Bronchial epithelial cell (primary cell): ENCODE measurements at places on chromosomes 1 and 21. TPM values are rescaled to one million over a fixed set of nuclear protein-coding genes. Genes with fewer than 3 reads are reported as not detected.

- peak; percentile 62 for DNase-seq
These were observed 226.8 kb downstream of the LMX1A start for GRCh38 chr1:165129568-165130164.

- no peak for DNase-seq
These were observed 308.9 kb downstream of the RWDD3 start for GRCh38 chr1:95542936-95543335.

GRCh38 chr1:40630488-40631223 is 34.8 kb downstream of the RIMS3 start:
- DNase-seq: peak; percentile 17

GRCh38 chr1:98732985-98733781 is 71.7 kb downstream of the SNX7 start:
- DNase-seq: no peak

DNA sequence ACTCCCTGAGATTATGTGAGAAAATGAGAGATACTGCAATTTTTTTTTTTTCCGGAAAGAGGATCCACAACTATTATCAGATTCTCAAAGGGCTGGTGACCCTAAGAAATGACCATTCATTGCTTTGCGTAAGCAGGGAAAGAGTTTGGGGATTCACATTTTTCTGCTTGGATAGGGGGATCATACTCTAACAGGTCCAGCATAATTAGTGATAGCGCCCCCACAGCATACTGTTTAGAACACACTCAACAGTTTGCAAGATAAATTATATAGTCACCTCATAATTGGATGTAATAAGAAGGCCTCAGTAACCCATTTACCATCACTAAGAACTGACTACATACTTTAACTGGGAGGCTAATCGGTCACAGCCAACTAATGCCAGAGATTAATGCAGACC is 1.9 kb downstream of the CCT3 start:
- DNase-seq: peak; percentile 15

DNA sequence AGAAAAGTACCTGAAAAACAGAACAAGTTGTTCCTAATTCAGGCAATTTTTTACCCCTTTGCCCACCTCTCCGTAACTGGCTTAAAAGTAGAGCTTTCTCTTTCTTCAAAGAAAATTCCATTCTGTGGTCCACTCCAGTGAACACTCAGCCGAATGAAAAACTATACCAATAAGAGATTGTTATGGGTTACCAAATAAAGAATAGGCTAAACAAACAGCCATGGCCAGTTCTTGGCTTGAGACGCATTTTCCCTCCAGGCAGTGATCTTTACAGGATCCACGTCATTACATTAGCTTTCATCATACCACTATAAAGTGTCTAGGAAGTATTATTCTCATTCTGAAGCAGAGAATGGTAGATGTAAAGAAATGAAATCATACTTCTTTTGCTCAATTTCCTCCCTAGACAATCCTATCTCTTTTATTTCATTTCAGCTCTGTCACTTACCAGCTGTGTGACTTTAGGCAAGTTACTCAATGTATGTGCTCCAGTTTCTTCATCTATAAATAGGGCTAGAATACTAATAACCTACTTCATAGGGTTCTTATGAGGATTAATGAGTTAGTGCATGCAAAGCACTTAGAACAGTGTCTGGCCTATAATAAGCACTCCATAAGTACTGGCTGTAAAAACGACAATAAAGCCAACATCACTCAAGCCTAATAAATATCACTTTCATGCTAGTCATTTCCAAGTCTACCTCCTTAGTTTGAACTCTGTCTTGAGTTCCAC is 26.5 kb upstream of the TRIM45 start:
- peak; percentile 82 for DNase-seq

DNA sequence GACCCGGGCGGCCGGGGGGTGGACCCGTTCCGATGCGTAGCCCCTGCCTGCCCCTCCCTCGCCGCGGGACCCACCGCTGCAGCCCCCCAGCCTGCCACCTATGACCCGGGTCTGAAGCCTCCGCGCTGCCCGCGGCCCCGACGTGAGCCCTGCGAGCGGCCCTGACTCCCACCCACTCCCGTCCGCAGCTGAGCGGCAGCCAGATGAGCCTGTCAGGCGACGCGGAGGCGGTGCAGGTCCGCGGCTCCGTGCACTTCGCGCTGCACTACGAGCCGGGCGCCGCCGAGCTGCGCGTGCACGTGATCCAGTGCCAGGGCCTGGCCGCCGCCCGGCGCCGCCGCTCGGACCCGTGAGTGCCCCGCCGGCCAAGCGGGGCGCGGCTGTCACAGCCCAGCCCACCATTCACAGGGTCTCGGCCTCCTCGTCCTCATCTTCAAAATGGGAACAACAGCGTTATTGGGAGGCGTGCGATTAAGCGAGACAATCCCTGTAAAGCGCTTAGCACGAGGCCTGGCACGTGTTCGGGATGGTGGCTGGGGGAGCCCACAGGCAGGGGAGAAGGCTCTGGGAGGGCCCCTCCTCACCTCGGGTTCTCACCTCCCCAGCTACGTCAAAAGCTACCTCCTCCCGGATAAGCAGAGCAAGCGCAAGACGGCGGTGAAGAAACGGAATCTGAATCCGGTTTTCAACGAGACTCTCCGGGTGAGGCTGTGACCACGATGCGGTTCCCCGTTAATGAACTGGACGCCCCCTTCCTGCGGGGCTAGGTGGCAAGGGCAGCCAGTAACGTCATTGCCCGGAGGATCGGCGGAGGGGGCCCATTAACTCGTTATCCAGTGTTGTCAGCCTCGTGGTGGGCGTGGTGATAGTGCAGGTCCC is 8.2 kb downstream of the SYTL1 start:
- peak; percentile 33 for DNase-seq

GRCh38 chr1:162861101-162861500 is at the start of gene CCDC190:
CCDC190 (minus strand) TSS chr1:162861175; CDS start chr1:162859646, 1,529 bp downstream.
- no peak for DNase-seq

DNA sequence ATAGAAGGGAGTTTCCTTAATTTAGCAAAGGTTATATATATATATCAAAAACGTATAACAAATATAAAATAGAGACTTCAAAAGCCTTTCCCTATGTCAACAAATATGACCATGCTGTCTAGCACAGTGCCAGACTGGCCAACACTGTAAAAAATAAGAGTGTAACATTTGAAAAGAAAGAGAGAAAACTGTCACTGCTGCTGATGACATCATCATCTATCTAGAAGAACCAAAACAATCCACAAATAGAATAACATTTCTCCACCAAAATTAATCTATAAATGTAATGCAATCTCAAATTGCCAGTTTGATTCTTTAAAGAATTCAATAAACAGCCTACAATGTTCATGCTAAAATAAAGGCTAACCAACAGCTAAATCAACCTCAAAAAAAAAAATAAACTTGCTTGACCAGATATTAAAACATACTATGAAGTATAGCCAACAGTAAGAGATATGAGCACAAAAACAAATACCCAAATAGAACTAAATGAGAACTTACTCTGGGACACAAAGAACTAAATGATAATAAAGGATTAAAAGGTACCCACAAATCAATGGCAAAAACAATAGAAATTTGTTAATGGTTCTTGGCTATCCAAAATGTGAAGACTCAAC is 50.2 kb downstream of the ENAH start:
- DNase-seq: no peak

DNA sequence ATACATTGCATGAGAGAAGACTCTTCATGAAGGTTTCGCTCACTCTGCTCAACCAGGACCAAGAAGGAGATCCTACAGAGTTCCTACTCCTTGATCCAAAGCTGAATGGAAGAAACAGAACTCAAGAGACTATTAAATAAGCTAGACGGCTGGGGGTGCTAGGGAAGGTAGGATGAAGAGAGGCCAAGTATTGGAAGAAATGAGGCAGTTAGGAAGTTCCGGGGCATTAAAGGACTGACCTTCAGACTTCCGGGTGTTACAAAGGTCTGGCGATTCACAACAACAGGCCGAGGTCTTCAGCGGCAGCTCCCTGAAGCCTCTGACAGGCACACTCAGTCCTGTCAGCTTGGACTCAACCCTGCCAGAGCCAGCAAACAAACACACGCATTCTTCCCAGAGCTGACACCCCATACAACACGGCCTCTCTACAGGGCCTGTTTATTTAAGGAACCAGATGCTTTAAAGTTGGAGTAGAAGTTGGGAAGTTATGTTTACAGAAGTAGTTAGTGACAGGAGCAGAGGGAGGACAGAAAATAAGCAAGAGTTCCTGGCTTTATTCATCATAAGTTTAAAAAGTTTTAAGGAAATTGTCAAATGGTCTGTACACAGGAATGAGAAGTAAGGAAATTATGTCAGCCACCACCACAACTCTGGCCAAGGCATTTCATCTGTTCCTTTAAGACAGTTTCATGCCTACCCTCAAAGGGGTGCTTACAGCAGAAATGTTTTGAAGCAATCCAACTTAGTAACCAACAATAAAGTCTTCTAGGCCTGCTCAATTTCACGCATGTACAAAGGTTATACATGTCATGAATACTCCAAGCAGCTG is 4.7 kb downstream of the SORT1 start:
- peak; percentile 14 for DNase-seq

DNA sequence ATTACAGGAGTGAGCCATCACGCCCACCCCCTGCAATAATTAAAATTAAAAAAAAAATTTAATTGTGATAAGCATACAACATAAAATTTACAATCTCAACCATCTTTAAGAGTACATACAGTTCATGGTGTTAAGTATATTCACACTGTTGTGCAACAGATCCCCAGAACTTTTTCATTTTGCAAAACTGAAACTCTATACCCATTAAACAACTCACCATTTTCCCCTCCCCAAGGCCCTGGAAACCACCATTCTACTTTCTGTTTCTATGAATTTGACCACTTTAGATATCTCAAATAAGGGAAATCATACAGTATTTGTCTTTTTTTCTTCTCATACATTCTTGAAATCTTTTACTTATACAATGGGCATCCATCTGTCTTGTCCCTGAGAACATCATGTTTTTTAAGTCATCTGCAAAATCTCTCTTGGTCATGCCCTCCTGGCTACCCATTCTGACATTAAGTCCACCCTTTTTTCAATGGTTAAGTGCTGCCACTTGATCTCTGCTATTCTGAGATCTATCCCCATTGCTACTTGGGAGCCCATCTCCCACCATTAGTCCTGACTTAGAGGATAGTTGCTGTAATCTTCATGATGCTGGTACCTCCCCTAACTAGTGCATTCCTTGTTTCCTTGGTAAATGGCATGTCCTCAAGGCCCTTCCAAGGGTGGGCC is 39.4 kb upstream of the ZFYVE9 start:
- DNase-seq: no peak

DNA sequence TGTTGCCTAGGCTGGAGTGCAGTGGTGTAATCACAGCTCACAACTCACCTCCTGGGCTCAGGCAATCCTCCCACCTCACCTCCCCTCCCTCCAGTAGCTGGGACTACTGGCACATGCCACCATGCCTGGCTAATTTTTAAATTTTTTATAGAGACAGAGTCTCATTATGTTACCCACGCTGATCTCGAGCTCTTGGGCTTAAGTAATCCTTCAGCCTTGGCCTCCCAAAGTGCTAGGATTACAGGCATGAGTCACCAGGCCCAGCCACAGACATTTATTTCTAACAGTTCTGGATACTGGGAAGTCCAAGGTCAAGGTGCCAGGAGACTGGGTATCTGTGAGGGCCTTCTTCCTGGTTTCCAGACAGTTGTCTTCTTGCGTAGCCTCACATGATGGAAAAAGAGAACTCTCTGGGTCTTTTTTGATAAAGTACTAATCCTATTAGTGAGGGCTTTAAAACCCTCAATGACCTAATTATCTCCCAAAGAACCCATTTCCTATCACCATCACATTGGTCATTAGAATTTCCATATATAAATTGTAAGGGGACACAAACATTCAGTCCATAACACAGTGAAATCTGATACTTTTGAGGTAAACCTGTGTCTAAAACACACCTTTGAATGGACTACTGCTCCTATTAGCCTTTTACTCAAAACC is 67.9 kb downstream of the PHACTR4 start:
- peak; percentile 75 for DNase-seq

DNA sequence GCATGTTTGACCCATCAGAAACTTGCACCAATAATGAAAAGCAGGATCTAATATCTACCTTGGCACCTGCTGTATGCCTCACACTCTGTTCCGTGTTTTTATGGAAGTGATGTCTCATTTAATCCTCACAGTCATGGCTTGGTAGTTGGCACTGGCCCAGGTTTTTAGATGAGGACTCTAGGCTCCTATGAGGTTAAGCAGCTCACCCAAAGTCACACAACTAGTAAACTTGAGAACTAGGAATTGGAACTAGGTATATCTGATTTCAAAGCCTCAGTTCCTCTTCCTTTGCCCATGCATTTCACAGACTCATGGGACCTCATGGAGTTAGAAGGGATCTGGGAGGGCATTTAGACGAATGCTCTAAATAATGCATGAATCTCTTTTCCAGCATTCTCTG is 21.3 kb upstream of the TARBP1 start:
- DNase-seq: peak; percentile 78

GRCh38 chr1:192463661-192464060 is 111.9 kb upstream of the RGS1 start:
- no peak for DNase-seq

GRCh38 chr1:64675718-64676345 is 69.0 kb upstream of the RAVER2 start:
- DNase-seq: peak; percentile 30

DNA sequence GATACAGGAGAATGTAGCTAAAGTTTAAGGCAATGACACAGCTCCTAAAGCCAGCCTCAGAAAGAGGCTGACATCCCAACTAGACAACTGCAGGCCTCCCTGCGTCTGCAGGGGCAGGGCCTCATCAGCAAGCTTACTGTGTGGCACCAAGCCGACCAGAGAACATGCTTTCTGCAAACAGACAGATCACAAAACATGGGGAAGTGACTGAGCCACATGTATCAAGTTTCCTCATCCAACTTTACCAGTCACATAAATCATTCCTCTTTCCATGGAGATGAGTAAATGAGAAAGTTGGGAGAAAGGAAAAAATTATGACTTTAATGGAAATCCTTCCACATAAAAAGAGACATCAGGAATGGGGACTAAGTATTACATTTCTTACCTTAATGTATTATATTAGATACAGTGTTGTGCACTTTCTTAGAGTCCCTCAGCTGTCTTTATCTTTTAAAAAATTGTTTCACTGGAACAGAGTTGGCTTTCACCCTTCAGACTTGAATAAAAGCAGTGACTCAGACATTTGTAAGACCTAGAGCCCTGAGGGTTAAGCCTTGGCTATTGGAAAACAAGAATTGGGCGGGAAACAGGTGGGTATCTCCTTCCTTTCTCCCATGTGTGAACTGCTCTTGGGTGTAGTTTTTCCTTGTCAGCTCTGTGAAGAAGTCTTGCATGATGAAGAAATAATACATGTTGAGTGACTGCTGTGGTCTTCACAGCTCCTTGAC is 305.7 kb upstream of the SNX7 start:
- DNase-seq: peak; percentile 71

SLC16A4 gene
- total RNA-seq: 34.2 and 101 TPM in 2 replicates

LCE2A gene
- total RNA-seq: not detected in 2 replicates

TMPRSS15 gene
- total RNA-seq: not detected in 2 replicates

ASAP3 gene
- 1.8 and 21.4 TPM in 2 replicates for total RNA-seq
